Activated CD4-positive, alpha-beta memory T cell treated with anti-CD3 and anti-CD28 coated beads, Interleukin-2, amount 10 ng/mL, durations not matched to agents 7 days and 5 days (primary cell): ENCODE measurements at places on chromosomes 16 and 17.

- DNase-seq, result no peak
These were observed 171.0 kb downstream of the KATNIP start for GRCh38 chr16:27720731-27721530.

GRCh38 chr17:52709724-52710123 lies 551.2 kb upstream of the CA10 start:
- DNase-seq, result no peak

- peak; percentile 45 for DNase-seq
These were observed 8.0 kb downstream of the ST3GAL2 start for GRCh38 chr16:70430667-70431536.

DNA sequence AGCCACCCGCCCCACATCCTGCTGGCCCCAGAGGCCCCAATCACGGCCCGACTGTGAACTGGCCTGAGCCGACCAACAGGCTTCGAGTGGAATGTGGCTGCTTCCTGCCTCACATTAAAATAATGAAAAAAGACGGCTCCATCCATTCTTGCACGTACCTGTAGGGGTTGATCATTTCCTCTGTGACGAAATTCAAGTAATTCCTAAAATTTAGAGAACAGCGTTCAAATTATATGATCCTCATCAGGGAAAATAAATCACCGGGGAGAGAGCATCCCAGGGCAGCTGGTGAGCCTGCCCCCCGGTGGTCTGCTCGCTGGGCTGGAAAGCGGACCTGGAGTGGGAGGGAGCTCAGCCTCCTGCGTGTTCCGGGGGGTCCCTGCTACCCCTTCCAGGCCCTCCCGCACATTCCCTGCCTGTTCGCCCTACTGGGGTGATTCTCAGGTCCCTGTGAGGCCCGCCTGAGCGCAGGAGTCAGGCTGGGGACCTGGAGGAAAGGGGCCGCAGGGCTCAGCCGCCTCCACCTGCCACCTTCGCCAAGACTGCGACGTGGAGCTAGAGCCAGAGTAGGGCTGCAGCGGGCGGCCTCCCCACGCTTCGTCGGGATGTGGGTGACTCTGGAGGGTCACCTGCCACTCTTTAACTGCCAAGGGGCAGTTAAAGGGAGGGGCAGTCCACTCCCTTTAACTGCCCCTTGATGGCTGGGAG lies 28.9 kb downstream of the SLC7A5 start:
- DNase-seq, result no peak

DNA sequence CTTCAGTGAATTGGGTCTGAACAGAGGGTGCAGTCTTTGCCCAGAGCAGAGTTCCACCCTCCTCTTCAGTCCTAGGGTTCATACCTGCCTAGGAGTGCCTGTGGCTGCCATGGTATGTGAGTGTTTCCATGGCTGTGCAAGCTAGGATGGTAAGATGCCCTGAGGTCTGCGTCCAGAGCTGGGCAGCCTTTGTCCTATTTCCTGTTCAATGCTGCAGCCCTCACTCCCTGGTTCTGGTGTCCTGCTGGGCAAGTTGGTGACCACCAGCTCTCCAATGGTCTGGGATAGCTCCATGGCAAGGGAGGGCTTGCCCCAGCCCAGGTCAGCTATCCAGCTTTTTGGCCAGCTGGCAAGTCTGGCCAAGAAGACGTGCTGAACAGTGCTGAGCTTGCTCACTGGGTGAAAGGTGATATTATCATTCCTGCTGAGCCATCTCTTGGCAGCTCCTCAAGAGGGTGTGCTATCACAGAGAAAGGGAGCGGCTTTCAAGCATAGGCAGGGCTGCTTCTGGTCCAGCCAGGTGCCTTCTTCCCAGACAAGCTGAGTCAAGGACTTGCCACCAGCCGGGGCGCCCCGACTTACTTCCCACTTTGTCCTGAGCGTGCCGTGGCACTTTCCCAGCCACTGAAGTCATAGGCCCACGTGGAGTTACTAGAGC lies 13.0 kb upstream of the NFATC3 start:
- no peak for DNase-seq
